ENCODE measurements at places on chromosomes 2 and 18.

DNA sequence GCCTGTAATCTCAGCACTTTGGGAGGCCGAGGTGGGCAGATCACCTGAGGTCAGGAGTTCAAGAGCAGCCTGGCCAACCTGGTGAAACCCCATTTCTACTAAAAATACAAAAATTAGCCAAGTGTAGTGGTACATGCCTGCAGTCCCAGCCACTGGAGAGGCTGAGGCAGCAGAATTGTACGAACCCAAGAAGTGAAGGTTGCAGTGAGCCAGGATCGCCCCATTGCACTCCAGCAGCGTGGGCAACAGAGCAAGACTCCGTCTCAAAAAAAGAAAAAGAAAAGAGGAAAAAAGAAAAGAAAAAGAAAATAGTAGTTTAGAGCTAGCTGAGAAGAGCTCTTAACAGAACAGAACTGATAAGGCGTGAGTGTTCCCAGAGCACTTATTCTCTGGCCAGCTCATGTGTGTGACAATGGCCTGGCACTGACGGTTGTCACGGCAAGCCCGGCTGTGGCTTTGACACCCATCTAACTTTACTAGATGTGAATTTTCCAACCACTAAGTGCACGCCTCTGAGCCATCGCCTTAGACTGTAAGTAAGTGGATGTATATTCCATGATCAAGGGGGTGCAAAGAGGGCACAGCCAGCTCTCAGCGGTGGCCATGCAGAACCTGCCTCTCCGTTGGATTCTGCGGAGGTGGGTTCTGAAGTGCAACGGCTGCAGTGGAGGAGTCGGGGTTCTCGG, 80.0 kb downstream of the ZNF516 start:
- no peak for DNase-seq

DNA sequence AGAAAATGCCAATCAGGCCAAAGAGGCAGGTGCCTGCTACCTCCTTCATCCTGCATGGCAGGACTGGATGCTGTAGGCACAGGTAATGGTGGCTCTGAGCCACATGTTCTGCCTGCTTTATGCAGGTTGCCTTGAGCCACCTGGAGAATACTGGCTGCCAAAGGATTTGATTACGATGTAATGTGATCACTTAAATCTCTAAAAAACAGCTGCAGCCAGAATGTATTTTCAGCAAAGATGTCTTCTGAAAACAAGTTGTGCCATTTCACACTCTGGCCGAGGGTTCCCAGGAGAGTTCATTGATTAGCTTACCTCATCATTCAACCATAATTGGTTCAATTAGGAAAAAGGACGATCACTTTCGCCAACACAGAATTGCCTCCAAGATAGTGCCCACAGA, 17.9 kb upstream of the MSGN1 start:
- DNase-seq = no peak

GRCh38 chr2:18752667-18753422, 163.5 kb upstream of the NT5C1B start:
- peak; percentile 21 for DNase-seq

- no peak for DNase-seq
Measured at GRCh38 chr2:54770676-54771075, 47.2 kb downstream of the EML6 start.

DNA sequence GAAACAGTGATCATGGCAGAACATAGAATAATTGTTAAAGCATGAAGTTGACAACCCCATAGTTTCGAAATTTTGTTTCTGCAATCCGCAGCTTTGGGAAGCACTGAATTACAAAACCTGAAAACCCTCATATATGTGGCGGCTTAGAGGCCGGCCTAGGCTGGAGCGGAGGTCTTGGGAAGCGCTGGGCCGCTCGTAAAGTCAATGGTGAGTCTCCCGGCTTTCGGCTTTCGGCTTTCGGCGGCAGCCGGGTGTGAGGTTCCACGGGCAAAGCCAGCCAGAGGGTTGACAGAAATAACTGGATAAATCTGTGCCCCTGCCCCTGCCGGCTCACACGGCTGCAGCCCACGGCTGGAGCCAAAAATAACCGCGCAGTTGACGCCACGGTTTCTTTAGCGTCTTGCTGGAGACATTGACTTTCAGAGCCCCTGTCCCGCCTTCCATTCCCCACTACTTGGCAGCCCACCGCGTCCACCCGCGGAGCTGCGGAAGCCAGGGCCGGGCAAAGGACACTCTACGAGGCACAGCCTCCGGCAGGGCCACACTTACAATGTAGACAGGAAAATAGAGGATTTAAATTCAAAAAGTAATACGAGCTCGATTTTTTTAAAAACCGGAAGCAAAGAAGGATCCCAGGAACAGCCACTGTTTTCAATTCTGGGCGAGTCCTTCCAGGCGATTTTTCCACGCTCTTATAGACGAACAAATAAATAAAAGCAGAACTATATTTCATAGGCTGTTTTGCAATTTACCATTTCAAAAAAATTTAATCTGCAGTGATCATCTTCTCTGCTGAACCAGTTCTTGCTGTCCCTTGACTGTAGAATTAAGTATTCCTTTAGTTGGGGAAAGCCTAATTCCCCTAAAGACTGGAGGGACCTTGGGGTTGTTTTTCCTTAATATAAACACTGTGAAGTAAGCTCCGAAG, 28.3 kb upstream of the ATP6V1B1 start:
- DNase-seq = no peak

- no peak for DNase-seq
Measured at GRCh38 chr2:241867776-241868420, 1.6 kb upstream of the RTP5 start.

DNA sequence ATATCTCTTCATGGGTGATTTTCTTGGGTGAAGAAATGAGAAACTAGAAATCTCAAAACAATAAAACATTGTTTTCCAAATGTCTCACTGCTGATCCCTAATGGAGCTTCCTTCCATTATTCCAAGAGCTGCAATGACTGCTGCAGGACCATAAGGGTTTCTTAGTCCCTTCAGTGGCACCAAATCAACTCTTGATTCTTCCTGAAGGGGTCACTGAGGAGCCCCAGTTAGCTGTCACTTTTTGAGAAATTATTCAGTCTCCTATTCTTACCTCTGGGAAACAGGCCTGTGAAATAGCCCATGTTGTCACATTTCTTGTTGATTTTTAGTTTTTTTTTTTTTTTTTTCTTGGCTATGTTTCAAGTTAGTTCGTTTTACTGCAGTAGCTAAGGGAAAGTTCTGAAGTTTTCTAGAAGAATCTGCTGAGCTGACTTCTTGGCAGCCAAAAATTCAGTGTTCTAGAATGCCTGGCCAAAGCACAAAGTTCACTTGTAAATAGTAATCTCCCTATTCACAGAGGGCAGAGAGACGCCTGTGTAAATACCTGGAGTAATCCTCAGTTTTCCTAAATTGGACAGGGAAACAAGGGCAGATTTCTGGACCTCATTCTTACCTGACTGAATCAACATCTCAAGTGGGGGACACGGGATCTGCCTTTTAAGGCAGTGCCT, 480.0 kb downstream of the RIT2 start:
- no peak for DNase-seq

- no peak for DNase-seq
Measured at GRCh38 chr18:75214766-75215510, 4.3 kb downstream of the TSHZ1 start.

GRCh38 chr2:158458617-158458920, 1.8 kb downstream of the PKP4 start:
- peak; percentile 17 for DNase-seq

GRCh38 chr18:44996261-44996660, 315.6 kb downstream of the SETBP1 start:
- no peak for DNase-seq

DNA sequence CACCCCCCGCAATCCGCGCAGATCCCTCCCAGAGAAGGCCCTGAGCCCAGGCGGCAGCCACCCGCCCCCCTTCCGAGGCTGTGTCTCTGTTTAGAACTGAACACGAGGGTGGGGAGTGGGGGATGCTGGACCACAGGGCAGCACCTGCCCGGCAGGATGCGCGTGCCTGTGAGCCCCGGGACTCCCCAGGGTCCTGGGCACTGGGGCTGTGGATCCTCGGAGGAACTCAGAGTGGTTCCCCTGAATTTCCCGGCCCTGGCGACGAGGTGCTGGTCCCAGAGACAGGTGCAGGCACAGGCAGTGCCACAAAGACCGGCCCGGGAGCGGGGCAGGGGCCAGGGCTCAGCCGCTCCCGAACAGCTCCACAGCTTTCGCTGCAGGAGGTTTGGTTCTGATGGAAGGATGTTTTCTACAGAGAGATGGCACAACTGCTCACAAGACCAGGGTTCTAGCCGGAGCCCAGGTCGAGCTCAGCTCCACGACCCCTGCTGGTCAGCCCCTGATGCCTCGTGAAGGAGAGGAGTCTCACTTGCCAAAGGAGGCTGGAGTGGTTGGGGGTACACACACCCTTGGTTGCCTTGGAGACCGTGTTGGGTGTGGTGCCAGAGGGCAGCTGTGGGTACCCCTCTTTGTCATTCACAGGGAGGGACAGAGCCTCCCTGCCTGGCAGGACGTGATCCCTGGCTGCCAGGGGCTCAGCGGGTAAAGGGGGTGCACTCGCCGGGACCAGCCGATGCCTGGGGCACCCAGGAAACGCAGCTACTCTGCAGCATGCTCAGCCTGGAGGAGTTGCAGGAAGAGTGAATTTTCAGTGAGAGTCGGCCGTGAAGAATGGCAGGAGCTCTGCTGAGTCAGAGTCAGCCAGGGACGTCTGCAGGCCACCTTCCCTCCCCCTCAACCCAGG, 4.4 kb upstream of the NEU4 start:
- DNase-seq = peak; percentile 51

GRCh38 chr2:160934991-160935390, 225.2 kb upstream of the TANK start:
- no peak for DNase-seq

DNA sequence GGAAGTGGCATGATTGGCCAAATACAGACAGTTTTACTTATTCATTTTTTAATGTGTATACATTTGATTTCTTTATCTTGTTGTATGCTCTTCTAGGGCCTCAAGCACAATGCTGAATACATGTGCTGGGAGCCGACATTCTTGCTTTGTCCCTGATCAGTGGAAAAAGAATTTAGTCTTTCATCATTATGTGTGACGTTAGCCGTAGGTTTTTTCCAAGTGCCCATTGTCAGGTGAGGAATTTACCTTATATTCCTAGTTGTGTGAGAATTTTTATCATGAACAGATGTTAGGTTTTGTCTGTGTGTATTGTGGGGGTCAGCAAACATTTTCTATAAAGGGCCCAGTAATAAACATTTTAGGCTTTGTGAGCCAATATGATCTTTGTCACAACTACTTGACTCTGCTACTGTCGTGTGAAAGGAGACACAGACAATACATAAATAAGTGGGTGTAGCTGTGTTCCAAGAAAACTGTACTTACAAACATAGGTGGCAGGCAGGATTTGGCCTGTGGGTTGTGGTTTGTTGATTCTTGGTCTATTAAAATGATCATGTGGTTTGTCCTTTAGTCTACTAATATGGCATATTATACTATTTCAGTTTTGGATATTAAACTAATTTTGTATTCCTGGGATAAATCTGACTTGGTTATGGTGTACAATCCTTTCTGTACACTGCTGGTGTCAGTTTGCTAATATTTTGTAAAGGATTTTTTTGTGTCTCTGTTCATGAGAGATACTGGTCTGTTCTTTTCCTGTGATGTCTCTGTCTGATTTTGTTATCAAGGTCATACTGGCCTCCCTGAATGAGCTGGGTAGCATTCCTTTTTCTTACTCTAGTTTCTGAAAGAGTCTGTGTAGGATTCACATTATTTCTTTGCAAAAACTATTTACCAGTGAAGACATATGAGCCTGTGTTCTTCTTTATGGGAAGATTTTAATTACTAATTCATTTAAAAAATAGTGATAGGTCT, 132.2 kb upstream of the SMAD7 start:
- DNase-seq = no peak

DNA sequence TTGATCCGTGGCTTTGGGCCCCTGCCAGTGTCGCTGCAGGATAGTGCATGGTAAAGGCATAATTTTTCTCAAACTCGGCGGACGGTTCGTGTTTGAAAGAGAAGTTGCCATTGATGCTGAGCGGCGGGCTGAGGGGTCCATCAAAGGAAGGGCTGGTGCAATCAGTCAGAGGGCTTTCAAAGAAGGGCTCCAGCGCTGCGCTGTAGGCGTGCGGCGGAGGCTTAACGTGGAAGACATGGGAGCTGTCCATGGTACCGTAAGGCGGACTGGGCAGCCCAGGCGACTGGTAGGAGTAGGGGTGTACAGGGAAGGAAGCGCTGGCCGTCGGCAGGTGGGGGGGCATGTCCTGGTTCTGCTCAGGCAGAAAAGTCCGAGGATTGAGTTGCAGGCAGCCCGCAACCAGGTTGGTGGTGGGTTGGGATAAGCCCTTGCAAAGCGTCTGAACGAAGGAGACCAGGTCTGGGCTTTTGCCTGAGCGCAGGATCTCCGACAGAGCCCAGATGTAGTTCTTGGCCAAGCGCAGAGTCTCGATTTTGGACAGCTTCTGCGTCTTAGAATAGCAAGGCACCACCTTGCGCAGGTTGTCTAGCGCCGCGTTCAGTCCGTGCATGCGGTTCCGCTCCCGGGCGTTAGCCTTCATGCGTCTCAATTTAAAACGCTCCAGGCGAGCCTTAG, 2.3 kb downstream of the NEUROD1 start:
- DNase-seq = peak; percentile 78

DNA sequence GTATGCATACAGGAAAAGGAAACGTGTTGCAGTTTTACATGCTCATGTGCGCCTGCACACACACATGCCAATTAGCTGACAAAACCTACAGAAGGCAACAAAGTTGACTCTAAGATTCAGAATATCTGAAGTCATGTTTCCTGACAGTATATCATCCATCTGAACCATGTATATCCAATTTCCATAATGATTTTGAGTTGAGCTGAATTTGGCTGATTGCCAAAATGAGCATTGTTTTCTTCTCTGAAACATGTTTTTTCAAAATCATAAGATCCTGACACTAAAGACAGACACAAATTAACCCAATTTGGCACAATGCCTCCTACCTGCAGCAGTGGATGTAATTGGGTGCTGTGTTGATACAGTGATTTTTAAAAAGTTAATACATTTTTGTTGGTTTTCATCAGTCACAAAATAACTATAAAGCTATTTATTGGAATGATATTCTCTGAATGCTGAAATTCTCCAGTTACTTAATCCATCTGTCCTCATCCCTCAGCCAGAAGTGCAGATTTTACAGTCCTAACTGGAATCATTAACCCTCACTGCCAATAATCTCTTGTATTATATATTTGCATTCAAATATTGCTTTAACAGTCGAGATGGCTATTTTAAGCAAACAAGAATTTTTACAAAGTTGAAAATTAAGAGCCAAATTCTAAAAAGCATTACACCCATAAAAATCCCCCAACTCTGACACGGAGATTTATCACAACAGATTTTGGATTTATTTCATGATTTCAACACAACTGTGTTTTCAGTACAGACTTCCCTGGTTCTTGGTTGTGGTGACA, 161.7 kb upstream of the LMAN1 start:
- no peak for DNase-seq

- DNase-seq = peak; percentile 92
Measured at GRCh38 chr2:196376984-196377877, 205.9 kb upstream of the STK17B start.

- DNase-seq = no peak
Measured at GRCh38 chr2:28624436-28624792, 127.2 kb upstream of the PPP1CB start.
